ENCODE measurements at places on chromosomes 16 and 17.

DNA sequence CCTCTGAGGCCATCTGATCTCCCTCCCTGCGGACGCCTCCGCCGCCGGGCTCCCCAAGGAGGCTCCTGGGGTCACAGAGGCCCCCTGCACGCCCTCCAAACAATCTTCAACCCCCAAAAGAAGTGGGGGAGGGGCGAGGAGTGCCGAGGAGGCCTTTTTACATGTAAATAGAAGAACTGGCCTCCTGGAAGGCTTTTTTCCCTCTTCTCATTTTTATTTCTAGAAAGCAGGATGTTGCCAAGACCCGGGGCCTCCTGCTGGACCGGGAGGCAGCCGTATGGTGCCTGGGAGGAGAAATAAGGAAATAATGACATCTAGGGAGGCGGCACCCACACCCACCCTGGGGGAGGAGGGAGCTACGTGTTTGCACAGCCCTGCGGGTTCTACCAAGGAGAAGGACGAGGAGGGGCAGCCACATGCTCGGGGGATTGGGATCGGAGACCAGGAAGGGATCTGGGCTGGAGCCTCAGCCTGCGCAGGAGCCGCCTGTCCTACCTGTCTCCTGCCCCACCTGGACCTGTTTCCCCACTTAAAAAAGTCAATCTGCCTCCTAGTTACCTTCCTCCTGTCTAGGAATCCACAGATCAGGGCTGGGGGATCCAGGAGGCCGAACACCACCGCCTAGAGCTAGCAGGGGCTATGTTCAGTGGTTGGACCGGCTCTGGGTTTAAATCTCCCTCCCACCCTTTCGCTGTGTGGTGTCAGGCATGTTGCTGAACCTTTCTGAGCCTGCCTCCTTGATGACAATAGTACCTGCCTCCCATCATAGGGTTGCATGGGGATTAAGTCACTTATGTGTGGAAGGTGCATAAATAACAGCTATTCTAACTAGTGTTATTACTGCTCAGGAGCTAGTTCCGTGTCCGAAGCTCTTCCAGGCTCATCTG is 175.7 kb upstream of the GSE1 start:
- DNase-seq, result no peak

DNA sequence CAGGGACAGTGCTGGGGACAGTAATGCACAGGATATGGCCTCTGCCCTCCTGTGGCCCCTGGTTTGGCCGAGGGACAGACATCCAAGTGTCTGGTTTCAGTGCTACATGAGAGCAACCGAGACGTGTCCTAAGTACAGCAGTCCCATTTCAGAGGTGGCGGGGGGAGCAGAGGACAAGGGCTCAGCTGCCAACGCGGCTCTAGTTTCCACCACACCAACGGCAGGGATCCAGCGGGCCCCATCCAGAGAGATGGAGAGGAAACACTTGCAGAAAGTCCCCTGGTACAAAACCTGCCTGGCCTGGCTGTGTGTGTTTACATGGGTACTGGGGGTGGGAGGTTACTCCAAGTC is 125.8 kb upstream of the SMURF2 start:
- DNase-seq, result no peak

GRCh38 chr17:15965528-15965927 is 20.6 kb downstream of the ADORA2B start:
- no peak for DNase-seq

- no peak for DNase-seq
These were observed 1.1 kb downstream of the SPECC1 start for GRCh38 chr17:20010099-20010863.

DNA sequence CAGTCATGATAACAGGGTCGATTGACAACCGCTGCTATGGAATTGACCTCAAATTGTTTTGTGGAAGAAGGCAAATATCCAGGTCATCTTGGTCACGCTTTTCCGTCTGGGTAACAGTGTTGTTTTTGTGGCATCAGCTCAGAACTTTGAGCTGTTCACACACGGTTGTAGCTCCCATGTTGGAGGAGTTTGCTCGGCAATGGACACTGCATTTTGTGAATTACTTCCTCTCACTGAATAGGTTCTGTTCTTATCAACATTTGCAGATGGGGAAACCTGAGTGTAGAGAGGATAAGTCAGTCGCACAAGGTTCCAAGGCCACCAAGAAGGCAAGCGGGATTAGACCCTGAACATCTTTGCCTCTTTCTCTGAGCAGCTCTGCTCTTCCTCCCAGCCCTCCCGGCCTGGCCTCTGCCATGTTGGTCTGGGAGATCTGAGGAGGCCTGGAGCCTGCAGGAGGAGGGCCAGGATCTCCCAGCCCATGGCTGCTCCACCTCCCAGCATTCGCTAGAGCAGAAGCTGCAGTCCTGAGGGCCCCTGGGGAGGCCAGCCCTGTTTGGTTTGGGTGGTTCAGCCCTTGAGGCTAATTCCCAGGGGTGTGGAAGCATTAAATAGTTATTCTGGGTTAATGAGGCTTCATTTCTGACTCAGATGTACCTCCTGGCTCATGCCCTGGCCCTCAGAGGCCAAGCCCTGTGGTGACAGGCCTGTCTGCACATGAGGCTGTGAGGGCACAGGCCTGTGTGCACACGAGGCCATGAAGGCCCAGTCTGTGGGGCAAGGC is 154.1 kb upstream of the PLCG2 start:
- DNase-seq, result no peak

All from activated T-cell treated with anti-CD3 and anti-CD28 coated beads, Interleukin-2, amount 50 U/mL, for 48 hours (primary cell).